ENCODE measurements at places on chromosomes 16 and 17. TPM values are rescaled to one million over a fixed set of nuclear protein-coding genes. Genes with fewer than 3 reads are reported as not detected.

The TNFSF13 gene
- 0.20 TPM for total RNA-seq

The NOD2 gene
- 0.51 TPM for total RNA-seq

The KRT16 gene
- not detected for total RNA-seq

The TOP2A gene
- 226 TPM for total RNA-seq

The NOMO2 gene
- 153 TPM for total RNA-seq

The COQ9 gene
- 54.2 TPM for total RNA-seq

The PDILT gene
- not detected for total RNA-seq

GRCh38 chr17:11499881-11500280 is 98.4 kb upstream of the DNAH9 start:
- DNase-seq: no peak

- DNase-seq: peak; percentile 89
Observed at GRCh38 chr17:69103557-69104233, 38.0 kb downstream of the ABCA6 start.

- no peak for DNase-seq
Observed at GRCh38 chr17:54196751-54197150, 374.0 kb downstream of the KIF2B start.

GRCh38 chr17:60557805-60558204 is 31.8 kb upstream of the APPBP2 start:
- DNase-seq: no peak

DNA sequence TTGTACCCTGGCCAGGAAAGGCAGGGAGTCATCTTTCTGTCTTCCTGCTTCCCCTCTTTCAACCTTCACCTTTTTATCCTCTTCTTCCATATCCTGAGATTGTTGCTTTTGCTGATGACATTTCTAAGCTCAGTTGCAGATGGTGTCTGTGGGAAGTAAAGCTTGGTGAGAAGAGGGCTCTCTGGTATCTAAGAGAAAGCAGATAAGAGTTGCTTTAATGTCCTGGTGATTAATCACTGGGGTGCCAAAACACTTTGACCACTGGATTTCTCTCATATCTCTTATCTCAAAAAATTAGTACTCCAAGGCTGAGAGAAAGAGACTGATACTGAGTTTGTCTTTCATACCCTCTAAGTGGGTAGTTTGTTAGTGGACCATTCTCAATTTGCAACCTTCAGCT is 71.3 kb downstream of the NEUROD2 start:
- DNase-seq: no peak

GRCh38 chr17:2376107-2376506 is 24.8 kb downstream of the MNT start:
- DNase-seq: no peak

DNA sequence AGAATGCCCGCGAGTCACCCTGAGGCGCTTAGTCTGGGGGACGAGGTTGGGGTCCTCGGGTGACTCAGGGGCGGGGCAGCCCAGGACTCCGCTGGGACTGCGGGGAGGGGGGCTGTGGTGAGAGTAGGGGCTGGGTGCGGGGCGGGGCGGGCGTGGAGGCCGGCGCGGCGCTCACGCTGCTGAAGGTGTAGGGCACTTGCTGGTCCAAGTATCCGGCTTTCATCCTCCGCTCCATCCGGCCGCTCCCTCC is 832 bp downstream of the ETV4 start:
- DNase-seq: no peak

DNA sequence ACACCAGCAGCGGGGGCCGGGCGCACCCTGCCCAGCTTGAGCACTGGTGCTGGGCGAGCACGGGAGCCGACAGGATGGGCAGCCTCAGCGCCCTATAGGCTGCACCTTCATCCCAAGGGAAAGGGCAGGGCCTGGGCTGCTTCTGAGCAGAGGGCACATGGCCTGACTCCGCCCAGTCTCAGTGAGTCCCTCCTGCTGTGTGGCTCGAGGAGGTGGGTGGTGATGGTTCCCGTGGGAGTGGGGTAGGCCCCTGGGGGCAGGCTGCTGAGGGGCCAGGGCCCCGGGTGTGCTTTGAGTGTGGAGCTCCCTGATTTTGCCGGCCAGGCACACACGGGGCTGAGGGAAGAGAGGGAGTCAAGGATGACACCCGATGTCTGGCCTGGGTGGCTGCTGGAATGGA is 37.9 kb downstream of the TSC2 start:
- no peak for DNase-seq

DNA sequence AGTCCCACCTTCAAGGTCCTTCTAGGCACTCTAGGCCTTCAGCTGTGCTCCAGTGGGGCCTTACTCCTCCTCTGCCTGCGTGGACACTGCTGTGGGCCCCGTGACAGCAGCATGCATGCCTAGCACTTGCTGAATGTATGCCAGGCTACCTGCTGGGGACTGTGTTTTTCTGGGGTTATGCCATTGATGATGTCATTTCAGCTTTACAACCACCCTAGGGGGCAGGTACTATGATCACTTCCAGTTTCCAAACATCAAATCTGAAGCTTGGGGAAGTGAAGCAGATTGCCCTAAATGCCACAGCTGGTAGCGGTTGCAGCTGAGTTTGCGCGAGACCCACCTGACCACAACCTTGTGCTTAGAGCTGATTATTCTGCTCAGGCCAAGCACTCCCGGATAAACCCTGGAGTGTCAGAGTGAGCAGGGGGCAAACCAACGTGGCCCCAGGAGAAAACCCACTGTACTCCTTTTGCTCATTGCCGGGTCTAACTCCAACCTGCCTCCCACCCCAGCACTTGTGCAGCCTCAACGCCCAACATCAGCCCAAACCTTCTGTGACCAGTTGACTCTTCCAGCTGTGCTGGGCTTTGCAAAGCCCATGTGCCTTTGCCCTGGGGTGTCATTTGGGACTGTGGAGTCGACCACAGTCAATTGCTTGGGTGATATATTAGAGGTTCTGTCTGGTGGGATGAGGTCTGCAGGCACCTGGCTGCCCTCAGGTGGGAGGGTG is 168.4 kb downstream of the ENGASE start:
- no peak for DNase-seq

DNA sequence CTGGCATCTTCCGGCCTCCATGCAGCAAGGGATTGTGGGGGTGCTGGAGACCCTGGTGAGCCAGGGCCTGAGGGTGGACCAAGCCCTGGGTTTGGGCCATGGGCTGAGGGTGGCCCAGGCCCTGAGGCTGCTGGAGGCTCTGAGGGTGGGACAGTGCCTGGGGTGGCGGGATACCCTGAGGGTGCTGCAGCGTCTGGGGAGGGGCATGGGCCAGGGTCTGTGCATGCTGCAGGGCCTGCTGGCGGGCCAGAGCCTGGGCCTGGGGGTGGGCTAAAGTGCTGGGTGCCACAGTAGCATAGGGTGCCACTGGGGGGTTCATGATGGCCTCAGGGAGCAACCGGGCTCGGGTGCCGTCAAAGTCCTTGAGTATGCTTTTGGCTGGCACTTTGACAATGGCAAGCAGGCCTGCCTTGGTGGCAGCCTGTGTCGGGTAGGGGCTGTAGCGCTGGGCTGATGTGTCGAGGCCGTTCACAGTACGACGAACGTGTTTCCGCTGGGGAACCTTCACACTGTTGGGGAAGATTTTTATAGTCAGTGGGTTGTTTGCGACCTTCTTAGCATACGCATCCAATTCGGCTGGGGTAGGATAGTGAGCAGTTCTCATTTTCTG is 15.6 kb downstream of the TRAF4 start:
- DNase-seq: no peak

DNA sequence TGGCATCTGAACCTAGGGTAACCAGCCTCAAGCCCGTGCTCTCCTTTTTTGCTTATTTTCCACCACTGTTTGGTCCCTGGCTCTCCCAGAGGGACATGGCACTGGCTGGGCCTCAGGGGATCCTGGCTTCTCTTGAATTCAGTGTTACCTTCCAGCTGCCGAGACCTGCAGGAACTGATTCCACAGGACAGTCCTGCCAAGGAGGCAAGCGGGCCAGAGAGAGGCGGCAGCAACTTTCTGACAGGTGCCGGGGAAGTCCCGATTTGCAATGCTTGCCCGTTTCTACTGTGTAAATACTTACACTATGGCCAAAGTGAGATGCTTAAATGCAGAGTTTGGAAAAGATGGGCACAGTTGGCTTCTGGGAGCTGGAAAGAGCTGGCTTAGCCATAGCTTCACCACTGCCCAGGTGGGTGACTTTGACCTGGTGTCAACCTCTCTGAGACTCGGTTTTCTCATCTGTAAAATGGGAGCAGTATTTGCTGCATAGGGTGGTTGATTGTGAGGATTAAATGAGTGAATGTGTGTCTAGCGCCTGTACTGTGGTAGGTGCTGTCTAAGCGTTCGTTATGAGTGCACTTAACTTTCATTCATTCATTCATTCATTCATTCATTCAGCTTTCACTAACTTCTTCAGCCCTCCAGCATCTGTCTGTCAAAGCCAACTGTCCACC is 124.9 kb downstream of the CMIP start:
- no peak for DNase-seq

DNA sequence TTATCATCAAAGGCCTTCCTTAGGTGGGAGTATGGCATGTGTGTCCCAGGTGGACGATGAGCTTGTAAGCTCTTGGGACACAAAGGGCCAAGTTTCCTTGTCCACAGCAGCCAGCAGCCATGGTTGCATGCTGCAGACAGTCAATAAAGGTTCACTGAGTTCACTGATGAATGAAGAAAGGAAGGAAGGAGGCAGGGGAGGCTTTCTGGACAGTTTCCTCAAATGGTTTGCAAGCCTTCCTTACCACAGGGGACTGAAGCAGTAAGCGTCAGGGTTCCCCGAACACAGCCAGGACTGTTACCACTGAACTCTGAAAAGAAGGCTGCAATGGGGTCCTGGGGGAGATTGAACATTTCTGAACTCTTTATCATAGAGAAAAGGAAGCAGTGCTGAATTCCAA is 111.1 kb downstream of the GAS7 start:
- no peak for DNase-seq

DNA sequence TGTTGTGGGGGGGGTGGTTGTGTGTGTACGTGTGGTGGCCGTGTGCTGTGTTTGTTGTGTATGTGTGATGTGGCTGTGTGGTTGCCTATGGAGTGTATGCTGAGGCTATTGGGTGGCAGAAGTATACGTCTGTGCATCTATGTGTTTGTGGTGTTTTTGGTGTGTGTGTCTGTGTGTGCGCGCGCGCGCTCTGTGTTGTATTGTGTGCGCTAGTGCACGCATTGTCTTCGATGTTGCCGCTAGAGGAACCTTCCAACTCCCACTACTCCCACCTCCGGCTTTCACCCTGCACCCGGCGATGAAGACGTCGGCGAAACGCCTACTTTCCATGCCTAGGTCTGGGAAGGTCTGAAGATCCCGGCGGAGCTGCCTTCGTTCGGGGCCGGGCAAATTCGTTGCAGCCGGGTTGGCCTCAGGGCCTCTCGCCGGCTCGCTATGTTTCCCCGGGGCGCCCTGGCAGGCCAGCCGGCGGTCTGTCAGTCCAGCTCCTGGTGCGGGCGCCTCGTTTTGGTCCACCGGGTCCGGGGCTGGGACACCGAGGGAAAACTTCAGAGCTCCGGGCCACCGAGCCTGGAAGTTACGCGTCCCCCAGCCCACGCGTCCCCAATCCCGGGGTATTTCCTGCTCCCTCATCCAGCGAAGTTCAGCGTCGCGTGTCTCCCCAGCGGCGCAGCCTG is 5.2 kb upstream of the DLX4 start:
- DNase-seq: no peak

GRCh38 chr17:19763416-19763815 is 15.3 kb upstream of the ALDH3A1 start:
- DNase-seq: peak; percentile 21

DNA sequence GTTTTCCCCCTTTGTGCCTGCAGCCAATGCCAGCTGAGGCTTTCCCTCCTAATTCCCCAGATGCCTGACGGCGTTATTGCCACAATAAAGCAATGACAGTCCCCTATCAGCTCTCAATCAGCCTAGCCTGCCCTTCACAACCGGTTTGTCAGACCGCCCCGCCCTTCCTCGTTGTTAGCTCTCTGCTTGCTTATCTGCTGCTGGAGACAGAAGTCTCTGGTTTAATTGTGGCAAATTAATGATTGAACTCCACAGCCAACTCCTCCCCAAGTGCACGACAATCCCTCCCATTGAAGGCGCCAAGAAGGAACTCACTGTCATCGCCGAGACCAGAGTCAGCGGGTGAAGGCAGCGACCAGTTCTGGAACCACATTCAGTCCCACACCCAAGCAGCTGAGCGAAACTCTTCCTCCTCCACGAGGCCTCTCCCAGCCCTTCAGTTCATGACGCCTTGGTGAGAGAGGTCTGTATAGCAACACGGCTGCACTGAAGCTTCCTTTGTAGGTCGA is 474.4 kb downstream of the SLC39A11 start:
- DNase-seq: peak; percentile 90

DNA sequence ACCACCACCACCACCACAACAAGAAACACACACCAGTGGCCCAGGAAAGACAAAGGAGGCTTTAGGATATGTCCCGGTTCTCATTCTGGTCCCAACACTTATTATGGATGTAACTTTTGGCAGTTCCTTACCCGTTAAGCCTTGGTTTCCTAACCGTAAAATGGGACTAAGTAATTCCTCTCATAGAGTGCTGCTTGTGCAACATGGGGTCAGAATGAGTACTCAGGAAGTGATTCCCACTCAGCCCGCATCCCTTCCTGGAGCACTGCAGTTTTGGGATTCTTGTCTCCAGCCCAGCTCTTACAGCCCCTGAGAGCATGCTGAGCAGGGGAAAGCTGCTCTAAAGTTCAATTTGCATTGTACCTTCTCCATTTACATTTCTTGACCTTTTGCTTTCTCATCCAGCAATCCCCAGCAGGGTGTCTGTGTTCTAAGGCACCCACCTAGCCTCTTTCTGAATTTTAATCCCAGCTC is 262.6 kb downstream of the PRKCA start:
- no peak for DNase-seq

- no peak for DNase-seq
Observed at GRCh38 chr16:89953671-89954406, 5.3 kb downstream of the DEF8 start.

DNA sequence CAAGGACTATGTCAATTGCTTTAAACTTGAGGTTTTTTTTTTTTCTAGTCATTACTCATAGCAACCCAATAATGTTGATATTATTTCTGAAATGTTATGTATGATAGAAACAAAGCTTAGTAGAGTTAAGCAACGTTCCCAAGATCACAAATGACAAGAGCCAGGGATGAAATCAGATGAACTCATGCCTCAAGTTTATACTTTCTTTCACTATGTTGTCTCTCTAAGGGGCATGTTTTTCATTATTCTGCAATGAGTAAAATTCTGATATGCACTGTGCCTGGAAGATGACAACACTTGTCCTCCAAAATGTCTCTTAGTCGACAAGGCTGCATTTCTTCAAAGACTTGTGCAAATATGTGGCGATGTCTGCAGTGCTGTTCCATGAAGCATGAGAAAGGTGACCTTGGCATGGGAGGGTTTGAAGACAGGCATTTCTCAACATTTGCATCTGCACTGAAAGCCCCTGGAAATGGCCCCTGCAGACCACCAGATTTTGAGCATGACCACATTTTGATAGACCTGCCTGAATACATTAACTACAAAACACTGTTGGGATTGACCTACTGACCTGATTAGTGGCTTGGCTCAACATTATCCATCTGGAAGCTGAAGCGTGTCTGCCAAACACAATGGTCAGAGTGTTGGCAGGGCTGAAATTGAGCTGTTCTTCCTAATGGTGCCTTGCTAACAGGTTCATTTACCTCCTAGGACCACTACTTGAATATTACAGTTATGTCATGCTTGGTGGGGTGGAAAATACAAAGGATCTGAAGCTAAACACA is 1027.5 kb downstream of the CDH11 start:
- DNase-seq: no peak

Data from Caco-2 (cell line).